ENCODE measurements at places on chromosomes 6 and 20.

GRCh38 chr6:5302995-5303622, 41.8 kb downstream of the FARS2 start:
- peak; percentile 69 for DNase-seq

- DNase-seq: peak; percentile 37
Measured at GRCh38 chr6:90078513-90079289, 184.4 kb downstream of the GJA10 start.

DNA sequence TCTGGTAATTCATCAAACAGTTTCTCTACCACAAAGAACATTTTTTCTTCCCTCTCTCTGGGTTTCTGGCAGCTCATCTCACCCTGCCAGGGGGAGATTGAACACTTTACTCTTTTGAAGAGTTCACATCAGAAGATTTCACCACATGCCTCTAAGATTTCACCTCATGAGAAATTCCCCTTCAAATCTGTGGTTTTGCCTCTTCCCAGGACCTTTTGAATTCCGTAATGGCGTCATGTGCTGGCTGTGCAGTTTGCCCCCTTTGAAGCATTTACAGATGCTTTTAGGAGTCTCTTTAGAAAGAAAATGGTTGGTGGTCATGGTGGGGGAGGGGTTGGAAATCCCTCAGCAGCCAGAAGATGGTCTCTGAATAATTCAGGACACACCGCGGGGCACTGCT, 486.1 kb downstream of the QKI start:
- no peak for DNase-seq

- DNase-seq: no peak
Measured at GRCh38 chr6:159981071-159981402, 12.2 kb downstream of the IGF2R start.

DNA sequence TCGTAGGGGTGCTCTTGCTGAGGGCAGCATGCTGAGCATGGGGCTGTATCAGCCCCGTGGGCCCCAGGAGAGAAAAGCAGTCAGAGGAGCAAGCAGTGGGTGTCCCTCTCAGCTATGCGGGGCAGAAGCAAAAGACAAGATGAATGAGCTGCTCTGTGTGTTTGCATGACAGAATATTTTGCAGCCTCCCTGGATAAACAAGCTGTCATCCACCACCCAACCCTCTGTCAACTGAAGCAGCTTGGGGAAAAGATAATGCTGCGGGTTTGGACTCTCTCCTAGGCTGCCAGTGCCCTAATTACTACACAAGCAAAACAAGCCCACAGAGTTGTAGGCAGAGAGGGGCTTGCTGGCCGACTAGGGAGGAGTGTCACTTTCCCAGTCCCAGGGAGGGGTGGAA, 82.3 kb upstream of the PTPRT start:
- DNase-seq: no peak

GRCh38 chr20:4864311-4864752, 137.0 kb downstream of the SLC23A2 start:
- no peak for DNase-seq

- DNase-seq: no peak
Measured at GRCh38 chr6:113370508-113371502, 486.3 kb upstream of the MARCKS start.

- no peak for DNase-seq
Measured at GRCh38 chr6:143782481-143782880, 60.7 kb upstream of the LTV1 start.
